Muscle of leg (tissue), 16 donors: ENCODE measurements at places on chromosomes 2 and 18.

DNA sequence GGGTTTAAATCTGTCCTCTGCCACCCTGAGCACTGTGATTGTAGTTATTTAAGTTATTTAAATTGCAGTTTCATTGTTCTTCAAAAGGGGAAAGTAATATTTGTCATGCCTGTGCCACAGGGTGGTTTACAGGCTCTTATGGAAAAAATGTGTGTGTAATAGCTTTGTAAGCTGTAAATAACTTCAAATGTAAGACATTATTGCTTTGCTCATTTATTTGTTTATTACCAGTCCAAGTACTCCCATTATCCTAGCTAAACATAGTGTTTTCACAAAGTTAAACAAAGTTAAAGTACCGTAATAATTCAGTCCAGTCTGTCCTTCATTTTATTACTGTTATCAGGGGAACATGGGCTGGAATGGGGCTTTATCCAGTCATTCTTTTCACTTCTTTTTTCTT lies 43.4 kb upstream of the IGFBP2 start:
- no peak for DNase-seq
- H3K36me3 ChIP-seq = no peaks in the 10 kb centered on the region
- H3K4me1 ChIP-seq = peaks cover 17% of the 10 kb centered on the region
- no peaks in the 10 kb centered on the region for H3K27me3 ChIP-seq
- H3K4me3 ChIP-seq = no peak overlapping the region

DNA sequence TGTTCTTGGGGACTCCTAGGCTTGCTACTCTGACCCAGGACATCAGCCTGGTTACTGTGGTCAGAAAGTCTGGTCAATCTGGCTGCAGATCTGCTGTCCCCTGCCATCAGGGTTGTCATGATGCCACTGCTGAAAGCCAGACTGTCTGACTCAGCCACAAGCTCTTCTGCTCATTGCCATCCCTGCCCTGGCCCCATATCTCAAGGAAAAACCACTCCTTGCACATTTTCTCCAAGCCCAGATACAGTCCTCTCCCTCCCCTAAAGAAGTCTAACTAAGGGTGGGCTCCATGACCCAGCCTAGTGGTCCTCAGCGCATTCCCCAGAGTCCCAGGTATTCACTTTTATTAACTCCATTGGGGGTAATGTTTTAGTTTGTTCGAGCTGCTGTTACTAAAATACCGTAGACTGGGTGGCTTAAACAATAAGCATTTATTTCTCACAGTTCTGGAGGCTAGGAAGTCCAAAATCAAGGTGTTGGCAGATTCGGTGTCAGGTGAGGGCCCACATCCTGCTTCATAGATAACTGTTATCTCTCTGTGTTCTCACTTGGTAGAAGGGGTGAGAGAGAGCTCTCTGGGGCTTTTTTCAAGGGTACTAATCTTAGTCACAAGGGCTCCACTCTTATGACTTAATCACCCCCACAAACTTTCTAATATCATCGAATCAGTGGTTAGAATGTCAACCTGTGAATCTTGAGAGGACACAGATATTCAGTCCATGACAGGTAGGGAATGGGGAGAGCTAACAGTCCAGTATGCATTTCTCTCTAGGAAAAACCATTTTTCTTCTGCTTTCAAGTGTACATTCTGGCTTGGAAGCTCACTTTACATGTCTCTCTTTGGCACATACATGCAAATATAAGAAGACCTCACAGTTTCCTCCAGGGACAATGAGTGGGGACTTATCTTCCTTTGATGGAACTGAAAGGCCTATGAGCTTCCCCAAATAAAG lies 94.8 kb upstream of the CXCR4 start:
- H3K4me3 ChIP-seq = no peak overlapping the region
- DNase-seq = no peak
- H3K27ac ChIP-seq = no peak overlapping the region
- H3K4me1 ChIP-seq = no peaks in the 10 kb centered on the region
- H3K36me3 ChIP-seq = no peaks in the 10 kb centered on the region

DNA sequence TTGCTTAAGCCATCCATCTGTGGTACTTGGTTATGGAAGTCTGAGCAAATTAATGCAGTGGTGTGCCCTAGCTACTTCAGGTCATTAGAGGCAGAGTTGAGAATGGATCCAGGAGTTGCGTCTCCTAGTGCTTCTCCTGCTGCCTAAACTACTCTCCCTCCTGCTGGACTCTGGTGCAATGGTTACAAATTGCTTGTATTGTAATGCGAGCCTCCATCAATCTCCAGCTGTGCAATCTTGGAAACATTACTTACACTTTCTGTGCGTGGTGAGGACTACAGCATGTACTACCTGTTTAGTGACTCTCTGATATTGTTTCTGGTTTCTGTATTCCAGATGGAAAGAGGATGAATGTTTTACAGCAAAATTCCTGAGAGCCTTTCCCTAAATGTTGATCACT lies 119.0 kb upstream of the CYRIA start:
- no peak overlapping the region for H3K27ac ChIP-seq
- no peaks in the 10 kb centered on the region for H3K27me3 ChIP-seq
- DNase-seq = no peak
- no peaks in the 10 kb centered on the region for H3K4me1 ChIP-seq

GRCh38 chr2:9539531-9539930 lies 16.1 kb downstream of the ADAM17 start:
- H3K4me1 ChIP-seq = no peaks in the 10 kb centered on the region
- H3K27me3 ChIP-seq = no peaks in the 10 kb centered on the region
- H3K4me3 ChIP-seq = no peak overlapping the region
- H3K36me3 ChIP-seq = peaks cover 5% of the 10 kb centered on the region

GRCh38 chr18:12283256-12283655 lies 24.8 kb upstream of the TUBB6 start:
- H3K27ac ChIP-seq = no peak overlapping the region
- H3K4me3 ChIP-seq = no peak overlapping the region
- peaks cover 50% of the 10 kb centered on the region for H3K4me1 ChIP-seq
- H3K36me3 ChIP-seq = no peaks in the 10 kb centered on the region
- no peak for DNase-seq
